HepG2 (cell line): ENCODE measurements at places on chromosomes 7 and 10.

GRCh38 chr7:24728503-24729364, 28.5 kb downstream of the GSDME start:
- no peak for DNase-seq

- no peak for DNase-seq
Observed at GRCh38 chr10:118033905-118034304, 12.8 kb downstream of the RAB11FIP2 start.

GRCh38 chr7:81180573-81180972, 261.7 kb upstream of the SEMA3C start:
- no peak for DNase-seq

GRCh38 chr7:103129702-103130549, 19.0 kb downstream of the NAPEPLD start:
- DNase-seq, result no peak

DNA sequence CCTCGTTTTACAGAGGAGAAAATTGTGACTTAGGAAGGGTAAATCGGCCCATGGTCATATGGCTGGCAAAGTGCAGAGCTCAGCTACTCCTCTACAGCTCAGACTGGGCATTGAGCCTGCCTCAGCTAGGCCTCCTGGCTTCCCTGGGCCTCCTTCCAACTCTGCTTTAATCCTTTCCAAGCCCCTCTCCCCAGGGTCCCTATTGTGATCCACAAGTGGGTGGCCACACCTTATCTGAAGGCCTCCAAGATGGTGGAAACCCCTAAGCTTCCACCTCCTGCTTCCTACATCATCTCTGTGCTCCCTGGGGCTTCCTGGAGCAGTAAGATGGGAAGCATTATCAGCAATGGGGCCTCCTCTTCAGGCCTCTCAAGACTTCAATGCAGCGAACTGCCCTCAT, 3.0 kb upstream of the LGI1 start:
- no peak for DNase-seq

DNA sequence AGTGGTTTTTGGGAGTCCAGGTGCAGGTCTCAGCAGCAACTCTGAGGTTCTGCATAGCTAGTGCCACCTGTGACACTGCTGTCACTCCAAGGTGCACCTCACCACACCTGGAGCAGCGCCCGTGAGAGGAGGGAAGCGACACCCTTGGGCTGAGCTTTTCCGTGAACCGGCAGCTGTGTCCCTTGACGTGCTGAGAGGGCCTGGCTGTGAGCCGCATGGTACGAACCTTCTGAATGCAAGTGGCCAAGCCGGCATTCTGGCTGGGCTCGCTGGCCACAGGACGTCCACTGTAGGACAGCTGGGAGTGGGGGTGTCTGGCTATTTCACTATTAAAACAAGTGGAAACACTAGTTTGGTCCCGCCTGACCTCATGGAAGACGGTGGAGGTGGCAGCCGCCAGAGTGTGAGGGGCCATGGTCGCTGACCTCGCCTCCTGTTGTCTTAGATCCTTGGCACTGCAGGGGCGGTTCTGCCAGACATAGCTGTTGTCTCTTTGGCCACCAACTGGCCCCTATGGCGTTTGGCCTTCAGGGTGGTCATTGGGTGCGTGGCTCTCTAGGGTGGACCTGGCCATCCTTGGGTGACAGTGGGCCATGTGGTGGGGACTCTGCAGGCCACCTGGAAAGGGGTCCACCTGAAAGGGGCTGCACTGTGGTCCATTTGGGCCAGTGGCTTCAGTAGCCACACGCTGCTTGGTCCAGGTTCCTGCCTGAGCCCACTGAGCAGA, 12.9 kb downstream of the INPP5A start:
- no peak for DNase-seq

DNA sequence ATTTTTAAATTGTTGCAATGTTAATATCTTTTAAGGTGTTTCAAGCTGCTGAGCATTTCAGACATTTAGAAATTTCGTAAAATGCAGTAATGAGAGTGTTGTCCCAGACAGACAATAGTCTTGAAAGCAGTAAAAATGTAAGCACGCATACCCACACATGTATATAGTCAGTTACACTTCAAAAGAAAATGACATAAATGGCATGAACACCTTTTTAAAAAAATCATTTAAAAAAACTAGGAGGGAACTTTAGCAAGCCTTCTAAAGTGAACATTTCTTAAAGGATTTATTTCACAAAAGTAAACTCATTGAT, 51.0 kb downstream of the CPED1 start:
- DNase-seq, result no peak

DNA sequence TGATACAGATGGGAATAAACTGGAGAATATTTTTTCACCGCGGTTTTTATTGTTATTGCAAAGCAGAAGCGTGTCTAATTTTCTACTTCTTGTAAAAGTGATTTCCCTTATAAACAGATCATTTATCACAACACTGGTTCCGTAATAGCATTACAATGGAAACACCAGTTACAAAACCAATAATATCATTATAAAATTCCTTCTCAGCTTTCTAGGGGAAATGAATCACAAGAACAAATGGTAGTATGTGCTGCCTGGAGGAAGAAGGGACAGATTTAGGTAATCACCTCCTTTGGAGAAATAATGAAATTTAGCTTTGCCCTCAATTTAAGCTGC, 2.4 kb upstream of the CCDC6 start:
- DNase-seq, result no peak

DNA sequence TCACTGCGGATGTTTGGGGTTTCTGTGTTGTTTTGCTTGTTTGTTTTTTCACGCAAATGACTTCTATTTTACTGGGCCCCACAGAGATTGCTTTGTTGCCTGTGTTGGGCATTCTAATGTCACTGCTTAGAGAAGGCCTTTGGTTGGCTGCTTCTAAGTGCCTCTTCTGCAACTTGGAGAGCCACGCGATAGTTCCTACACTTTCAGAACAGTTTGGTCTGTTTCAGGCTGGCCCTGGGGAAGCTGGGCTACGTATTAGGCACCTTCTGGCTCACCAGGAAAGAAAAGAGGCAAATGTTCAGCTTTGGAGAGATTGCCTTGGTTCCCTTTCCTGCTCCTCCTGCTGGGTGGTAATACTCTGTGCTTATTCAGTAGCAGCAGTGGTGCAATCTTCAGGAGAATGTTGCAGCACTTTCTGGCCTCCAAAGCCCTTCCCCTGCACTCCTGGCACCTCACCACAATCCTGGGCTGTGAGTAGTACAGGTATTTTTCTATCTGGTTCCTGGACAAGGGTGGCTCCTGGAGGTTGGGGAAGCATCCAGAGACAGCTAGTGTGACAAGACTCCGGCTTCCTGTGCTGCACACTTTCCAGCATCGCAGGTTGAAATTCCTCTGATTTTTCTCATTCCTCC, 1.2 kb downstream of the ANTXRL start:
- no peak for DNase-seq

GRCh38 chr10:125520968-125521367, 162.0 kb downstream of the TEX36 start:
- no peak for DNase-seq

DNA sequence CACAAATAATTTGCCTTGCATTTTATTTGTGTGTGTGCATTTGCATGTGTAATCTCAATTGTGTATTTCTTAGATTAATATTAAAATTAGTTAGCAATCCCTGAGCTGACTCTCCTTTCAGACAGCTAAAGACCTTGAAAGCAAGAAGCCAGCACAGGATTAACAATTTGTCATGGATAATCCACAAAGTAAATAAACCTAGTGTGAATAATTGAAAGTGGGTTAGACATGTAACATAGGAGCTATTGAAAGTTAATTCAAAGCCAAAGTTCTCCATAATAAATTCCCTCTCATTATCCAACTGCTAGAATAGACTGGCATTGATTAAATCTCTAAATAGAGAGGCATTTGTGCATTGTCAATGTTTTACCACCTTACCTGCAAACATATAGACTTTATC, 326.1 kb downstream of the PLXDC2 start:
- DNase-seq, result no peak

DNA sequence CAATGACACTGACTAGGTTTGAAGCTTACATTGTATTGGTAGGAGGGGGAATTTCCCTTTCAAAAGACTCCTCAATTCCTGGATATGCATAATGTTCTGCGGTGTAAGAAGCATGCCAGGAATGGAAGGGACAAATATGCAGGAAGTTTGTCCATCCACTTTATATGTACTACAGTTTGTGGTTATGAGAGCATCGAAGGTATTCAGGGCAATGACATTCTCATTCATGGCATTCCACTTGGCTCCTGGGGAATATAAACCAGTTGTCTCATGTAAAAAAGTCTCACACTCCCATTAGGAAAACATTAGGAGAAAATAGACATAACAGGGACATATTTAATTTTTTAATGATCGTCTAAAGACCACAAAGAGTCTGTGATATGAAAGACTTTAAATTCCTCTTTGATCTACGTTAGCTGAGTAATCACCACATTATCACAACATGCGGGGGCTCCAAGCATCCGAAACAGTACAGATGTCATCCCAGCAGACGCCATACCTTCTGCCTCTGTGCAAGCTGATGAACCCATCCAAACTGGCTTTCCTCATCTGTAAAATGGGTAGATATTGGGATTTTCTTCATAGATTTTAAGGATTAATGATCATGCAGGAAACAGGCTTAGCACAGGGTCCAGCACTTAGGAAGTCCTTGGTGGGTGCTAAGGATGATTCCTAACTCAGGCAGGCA, 675.3 kb downstream of the INHBA start:
- no peak for DNase-seq

GRCh38 chr10:71333129-71333887, 14.2 kb downstream of the SLC29A3 start:
- DNase-seq, result no peak

DNA sequence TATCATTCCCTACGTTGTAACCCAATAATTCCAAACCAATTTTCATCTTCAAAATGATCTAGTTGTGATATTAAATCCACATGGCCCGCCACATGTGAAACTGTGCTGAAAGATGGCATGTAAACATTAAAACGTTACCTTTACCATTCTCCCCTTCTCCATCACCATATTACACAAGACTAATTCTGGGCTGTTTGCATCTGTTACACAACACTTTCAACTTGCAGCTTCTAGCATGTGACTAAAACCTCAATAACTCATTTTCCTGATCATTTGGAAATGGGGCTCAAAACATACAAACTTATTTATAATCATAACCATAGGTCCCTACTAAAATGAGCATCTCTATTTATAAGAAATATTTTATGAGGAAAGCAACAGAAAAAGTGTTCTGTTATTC, 4.7 kb downstream of the MTERF1 start:
- DNase-seq, result no peak

- no peak for DNase-seq
Observed at GRCh38 chr10:33493497-33493896, 159.0 kb upstream of the NRP1 start.

DNA sequence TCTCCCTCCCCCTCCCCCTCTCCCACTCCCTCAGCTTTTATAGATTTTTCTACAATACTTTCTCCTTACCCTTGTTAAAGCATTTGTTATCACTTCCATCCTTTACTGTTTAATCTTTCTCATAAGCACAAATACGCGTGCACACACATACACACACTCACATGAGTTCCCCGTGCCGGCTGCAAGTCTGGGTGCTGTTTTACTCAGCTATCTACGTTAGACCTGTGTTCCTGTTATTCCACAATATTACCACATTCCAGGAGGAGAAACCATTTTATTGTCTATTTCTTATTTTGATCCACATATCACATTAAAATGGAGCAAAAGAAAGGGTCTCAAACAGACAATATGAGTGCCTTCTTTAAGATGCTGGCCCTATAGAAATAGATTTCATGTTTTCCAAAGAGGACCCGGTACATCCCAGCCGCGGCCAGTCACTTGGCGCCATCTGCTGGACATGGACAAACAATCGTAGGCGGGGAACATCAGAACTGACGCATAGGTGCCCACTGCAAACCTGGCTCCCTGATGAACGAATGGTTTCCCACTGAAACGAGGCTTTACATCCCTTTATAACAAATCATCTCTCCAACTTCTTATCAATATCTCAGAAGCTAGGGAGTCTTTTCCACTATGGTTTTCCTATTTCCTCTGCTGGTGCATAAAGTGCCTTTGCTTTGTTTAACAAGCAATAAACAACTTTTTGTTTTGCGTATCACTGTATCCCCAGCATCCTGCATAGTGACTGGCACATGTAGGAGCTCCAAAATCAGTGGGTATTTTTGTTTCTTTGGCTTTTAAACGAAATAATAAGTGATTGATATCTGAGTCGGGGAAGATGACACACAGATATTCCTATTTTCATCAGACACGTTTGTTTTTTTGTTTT, 25.2 kb upstream of the OPTN start:
- DNase-seq, result peak; percentile 30

DNA sequence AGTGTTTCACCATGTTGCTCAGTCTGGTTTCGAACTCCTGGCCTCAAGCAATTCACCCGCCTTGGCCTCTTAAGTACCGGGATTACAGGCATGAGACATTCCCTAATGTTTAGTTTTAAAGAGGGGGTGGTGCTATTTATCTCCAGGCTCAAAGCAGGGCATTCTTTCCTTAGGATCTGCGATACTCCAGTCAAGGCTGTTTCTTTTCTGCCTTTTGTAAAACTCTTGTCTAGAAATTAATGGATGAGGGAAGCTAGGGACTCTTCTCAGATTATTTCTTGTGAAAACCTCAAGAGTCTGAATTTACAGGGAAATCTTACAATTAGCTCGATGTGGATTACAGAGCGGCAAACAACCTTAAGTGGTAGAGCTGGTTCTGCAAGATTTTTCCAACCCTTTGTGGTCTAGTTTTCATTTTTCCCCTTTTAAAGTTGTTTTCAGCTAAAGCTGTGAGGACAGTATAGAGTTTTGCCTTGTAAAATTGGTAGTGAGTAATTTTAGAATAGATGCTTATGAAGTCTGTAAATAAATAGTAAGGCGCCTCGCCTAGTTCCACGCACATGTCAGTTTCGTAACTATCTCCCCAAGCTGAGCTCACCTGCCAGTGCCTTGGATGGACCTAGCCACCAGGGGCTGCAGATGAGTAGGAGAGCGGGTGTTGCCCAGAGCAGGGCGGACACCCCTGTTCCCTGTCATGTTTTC, 53.1 kb downstream of the CUX1 start:
- peak; percentile 28 for DNase-seq

DNA sequence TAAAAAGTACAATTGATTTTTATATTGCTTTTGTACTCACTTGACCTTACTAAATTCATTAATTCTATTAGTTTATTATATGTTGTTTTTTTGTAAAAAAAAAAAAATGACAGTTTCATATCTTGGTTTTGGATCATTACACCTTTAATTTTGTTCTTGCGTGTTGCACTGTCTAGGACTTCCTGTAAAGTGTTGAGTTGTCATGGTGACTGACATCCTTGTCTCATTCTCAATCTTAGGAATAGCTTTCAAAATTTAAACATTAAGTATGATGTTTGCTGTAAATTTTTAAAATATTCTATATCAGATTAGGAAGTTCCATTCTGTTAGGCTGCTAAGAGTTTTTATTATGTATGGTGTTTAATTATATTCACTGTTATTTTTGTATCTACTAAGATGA, 139.1 kb downstream of the ARHGAP12 start:
- DNase-seq, result no peak

- no peak for DNase-seq
Observed at GRCh38 chr10:642186-642890, 47.1 kb downstream of the DIP2C start.
